ENCODE measurements at places on chromosomes 11 and 22.

DNA sequence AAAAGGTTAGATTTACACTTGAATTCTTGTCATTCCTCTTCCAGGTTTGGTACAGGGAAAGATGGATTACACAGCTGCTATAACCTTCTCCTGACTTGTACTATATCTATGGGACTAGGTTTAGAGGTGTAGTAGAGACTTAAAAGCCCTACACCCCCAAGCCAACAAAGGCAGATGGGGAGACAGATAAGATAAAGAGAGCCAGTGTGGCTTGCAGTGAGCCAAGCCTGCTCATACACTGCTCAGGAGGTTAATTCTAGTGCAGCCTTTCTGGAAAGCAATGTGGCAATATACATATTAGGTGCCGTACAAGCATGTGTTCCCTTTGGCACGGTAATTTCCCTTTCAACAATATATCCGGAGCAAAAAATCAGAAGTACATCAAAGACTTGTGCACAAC is 10.8 kb downstream of the SIK3 start:
- DNase-seq, result no peak

GRCh38 chr11:97460091-97460490 is 1070.3 kb downstream of the JRKL start:
- DNase-seq, result no peak

DNA sequence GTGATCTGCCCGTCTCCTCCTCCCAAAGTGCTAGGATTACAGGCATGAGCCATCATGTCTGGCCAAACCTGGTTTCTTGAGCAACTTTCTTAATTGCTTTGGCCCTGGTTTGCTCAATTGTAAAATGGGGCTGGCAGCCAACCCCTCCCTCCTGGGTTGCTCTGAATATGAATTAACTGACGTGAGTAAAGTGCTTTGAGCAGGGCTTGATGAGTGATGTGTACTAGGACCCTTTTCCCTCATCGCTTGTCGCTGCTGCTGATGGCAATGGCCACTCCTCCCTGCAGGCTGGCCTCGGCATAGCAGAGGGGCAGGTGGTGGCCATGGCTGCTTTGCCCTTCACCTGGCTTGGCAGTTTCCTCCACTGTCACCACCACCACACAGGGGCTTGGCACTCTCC is 41.5 kb downstream of the RNF141 start:
- no peak for DNase-seq

DNA sequence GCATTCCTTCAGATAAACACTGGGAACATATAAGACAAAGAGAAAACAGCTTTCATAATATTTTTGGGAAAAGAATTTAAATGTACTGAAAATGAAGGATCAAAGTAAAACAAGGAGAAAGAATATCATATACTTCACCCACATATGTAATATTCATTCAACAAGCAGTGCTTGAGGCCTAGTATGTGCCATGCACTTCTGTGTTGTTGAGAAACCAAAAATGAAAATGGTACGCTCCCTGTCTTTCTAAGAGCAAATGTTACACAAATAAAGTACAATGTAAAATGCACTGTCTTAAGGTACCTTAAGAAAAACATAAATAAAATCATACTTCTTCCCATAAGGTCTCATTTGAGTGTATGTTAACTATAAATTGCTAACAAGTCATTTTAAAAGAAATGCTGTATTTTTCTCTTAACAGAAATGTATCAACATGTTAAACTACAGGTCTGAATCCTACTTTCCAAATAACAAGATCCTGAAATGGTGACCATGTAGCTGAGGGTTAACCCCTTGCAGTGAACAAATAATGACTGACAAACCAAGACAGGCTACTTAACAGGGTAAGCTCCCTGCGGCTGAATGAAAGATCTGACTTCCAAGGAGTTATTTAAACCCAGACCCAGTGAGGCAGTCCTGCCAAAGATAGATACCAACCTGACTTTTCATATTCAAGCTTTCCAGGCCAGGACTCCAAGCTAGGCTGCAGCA is 377.6 kb downstream of the DCDC1 start:
- DNase-seq, result no peak

DNA sequence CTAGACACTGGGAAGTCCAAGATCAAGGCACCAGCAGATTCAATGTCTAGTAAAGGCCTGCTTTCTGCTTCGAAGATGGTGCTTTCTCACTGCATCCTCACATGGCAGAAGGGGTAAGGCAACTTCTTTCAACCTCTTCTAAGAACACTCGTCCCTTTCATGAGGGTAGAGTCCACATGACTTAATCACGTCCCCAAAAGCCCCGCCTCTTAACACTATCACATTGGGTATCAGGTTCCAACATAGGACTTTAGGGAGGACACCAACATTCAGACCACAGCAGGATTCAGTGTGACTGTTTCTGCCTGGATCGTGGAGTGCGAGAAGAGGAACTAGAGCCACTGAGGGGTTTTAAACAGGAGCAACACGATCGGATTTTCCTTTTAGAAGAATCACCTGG is 3.7 kb upstream of the TIRAP start:
- no peak for DNase-seq

- no peak for DNase-seq
These were observed 507.0 kb downstream of the NTM start for GRCh38 chr11:131877246-131877942.

GRCh38 chr11:131423688-131424087 is 53.3 kb downstream of the NTM start:
- no peak for DNase-seq

GRCh38 chr11:63508009-63508408 is 2.1 kb downstream of the LGALS12 start:
- DNase-seq, result no peak

DNA sequence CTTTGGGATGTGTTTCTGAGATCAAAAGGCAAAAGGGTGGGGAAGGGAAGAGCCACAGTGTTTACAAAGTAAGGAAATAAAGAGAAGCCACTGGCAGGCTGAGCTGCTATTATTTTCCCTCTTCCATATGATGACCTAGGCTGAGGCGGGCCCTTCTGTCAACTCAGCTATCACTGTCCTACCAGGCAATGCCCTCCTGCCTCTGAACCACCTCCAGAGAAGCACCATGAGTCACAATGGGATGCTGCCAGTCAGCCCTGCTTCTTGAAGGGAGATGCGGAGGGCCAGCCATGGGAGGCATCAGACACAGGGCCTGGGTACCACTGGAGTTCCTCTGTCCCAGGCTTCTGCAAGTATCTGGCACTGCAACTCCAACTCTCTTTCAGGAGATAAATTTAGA is 107.9 kb upstream of the BID start:
- DNase-seq, result no peak

GRCh38 chr11:107608809-107609208 is 17.9 kb downstream of the ELMOD1 start:
- DNase-seq, result no peak

GRCh38 chr11:8426076-8426475 is 162.4 kb upstream of the LMO1 start:
- DNase-seq, result no peak

DNA sequence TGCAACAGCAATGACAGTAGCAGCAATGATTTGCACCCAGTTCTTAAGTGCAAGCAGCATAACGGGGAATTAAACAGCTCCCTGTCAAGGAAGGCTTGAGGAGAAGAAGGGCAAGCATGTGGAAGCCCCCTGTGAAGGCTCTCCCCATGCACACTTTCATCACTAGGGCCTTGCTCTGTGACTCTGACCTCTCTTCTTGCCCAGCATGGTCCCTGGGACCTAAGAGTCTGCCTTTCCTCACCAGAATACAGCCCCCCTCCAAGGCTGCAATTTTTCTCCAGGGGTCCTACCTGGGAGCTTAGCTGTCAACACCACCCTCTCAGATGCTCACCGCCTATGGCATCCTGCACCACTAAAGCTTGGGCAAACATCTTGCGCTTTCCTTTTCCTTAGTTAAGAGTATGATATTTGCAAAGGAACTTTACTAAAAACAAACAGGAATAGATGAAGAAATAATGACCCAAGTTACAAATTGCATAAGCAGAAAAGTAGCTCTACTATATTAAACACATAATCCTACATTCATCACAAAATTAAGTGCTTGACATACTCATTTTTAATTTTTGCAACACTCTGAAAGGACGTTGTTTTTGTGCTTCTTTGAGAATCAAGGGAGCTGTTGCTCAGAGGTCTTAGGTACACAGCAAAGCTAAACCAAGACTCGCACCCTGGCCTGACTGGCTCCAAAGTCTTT is 187.6 kb downstream of the ADAMTS15 start:
- DNase-seq, result no peak

DNA sequence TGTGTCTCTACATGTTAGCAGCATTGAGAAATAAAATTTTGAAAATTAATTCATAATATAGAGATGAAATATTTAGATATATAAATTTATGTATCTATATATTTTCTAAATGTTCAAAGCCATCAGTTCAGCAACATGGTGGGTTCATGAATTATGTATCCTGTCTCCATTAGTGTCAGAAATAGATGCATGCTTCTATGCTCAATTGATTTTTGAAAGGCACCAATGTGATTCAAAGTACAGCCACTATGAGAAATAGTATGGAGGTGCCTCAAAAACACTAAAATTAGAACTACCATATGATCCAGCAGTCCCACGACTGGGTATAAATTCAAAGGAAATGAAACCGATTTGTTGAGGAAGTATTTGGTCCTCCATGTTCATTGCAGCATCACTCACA is 128.6 kb upstream of the SYN3 start:
- DNase-seq, result no peak

DNA sequence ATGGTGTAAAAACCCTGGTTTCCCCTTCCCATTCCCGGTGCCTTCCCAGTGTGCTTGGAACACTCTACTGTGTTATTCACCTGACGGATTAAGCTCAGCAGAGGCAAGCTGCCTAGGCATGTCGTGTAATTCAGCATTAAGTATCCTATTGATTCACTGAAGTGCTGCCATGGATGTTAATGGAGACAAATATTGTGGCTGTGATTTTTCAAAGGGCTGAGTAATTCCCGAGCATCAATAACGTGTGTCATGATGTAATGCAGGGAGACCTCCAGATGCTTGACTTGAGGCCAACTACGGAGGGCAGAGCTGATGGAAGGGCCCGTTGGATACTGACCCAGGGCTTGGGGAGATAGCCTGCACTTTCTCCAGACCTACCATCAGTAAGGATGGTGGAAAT is 269.0 kb downstream of the ST3GAL4 start:
- DNase-seq, result no peak

DNA sequence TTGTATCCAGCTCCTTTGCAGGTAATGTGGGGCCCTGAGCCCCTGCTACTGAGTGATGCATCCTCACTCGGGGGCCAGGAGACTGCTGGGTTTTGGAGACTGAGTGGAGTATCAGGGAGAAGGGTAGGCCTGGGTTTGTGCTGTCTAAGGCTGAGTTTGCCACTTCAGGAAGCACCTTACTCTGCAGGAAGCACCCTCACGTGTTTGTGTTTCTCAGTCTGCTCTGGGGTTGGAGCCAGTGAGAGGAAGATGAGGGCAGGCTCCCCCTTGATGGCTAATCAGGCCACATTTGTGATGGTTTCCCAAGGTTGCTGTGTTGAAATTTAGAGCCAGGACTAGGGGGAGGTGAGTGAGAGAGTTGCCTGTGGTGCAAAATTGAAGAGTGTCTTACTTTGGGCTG is 13.7 kb upstream of the THY1 start:
- no peak for DNase-seq

DNA sequence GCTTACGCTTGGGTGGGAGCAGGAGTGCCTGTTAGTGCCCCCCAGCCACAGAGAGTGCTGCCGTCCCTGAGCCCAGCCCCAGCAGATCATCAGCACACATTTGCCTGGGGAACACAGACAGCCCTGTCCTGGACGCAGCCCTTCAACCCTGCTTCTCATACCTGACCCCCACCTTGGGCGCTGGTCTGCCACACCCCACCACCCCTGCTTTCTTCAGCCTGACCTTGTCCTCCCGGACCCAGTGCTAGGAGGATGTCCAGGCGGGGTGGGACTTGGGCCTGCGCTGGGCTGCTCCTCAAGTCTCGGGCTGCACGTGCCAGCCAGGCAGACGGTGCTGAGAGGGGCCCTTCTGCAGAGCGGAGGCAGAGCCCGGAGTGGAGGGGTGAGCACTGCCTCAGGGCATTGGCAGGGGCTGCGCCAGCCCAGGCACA is 119.2 kb downstream of the KCNQ1OT1 start:
- DNase-seq, result no peak

DNA sequence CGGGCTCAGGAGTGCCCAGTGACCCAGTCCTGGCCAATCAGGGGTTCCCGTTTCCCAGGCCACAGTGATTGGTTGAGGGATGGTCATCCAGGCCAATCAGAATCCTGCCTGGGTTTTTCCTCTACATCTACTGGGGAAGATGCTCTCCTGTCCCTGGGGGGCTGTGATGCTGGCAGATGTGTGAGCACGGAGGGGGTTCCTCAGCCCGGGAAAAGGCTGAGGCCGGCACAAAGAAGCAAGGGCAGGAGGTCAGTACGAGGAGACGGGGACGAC is 171.2 kb downstream of the CTTN start:
- DNase-seq, result no peak

GRCh38 chr11:70545610-70545912 is 147.2 kb downstream of the CTTN start:
- DNase-seq, result no peak

DNA sequence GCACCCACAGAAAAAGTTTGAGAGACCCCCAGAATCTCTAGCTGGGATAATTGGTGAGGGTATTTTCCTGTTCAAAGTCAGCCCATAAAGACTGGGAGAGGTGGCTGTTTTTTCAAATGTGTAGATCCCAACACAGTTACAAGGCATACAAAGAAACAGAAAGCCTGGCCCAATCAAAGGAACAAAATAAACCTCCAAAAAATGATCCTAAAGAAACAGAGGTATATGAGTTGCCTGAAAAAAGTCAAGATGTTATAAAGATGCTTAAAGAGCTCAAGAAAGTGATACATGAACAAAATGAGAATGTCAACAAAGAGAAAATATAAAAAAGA is 40.2 kb upstream of the MMP12 start:
- DNase-seq, result no peak

- no peak for DNase-seq
These were observed 13.9 kb upstream of the PHLDA2 start for GRCh38 chr11:2942872-2943710.

GRCh38 chr11:103906291-103906867 is 130.1 kb upstream of the DDI1 start:
- no peak for DNase-seq

GRCh38 chr22:23888615-23889401 is 5.4 kb upstream of the MIF start:
- no peak for DNase-seq

GRCh38 chr11:131810541-131810940 is 440.1 kb downstream of the NTM start:
- DNase-seq, result no peak

- no peak for DNase-seq
These were observed 112.2 kb upstream of the RRM1 start for GRCh38 chr11:3982431-3982830.

DNA sequence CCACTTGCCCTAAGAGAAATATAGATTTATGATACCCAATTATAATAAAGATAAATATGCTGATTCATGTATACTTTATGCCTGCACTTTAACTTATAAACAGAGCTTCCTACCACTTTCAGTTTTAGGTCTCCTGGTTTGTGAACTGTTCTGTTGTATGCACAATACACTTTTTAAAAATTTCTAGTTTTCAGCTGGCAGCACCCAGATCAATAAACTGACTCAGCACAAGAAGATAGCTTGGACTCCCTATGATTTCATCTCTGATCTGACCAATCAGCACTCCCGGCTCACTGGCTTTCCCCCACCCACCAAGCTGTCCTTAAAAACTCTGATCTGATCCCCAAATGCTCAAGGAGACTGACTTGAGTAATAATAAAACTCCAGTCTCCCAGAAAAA is 33.5 kb upstream of the FAM181B start:
- DNase-seq, result no peak

Measured in stimulated activated CD8-positive, alpha-beta memory T cell treated with anti-CD3 and anti-CD28 coated beads, Interleukin-15, amount 100 ng/mL, for 48 hours (primary cell).